ENCODE measurements at places on chromosomes 6 and 20.
A peak's percentile ranks its signal among the peaks of the same experiment; 100 is the strongest.

DNA sequence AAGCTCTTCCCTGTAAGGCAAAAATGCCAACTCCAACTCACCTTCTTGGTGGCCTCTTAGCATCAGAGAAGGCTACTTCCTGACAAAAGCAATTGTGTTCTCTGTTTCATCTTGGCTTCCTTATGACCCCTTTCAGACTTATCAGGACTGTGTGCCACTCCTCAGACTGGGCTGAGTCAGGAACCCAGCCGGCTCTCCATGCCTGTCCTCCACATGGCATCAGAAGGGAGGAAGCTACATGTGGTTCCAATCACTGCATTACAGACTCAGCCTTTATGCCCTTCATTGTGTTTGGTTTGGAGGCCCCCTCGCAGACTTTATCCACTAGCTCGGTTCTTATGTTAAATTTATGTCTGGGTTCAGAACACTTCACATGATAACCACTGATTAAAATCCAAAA is 142.5 kb downstream of the SLC24A3 start:
- no peak for DNase-seq

- no peak for DNase-seq
Observed at GRCh38 chr6:160756021-160756420, 54.0 kb downstream of the PLG start.

GRCh38 chr6:131980791-131981623 is 29.8 kb upstream of the CCN2 start:
- DNase-seq: peak; percentile 72

DNA sequence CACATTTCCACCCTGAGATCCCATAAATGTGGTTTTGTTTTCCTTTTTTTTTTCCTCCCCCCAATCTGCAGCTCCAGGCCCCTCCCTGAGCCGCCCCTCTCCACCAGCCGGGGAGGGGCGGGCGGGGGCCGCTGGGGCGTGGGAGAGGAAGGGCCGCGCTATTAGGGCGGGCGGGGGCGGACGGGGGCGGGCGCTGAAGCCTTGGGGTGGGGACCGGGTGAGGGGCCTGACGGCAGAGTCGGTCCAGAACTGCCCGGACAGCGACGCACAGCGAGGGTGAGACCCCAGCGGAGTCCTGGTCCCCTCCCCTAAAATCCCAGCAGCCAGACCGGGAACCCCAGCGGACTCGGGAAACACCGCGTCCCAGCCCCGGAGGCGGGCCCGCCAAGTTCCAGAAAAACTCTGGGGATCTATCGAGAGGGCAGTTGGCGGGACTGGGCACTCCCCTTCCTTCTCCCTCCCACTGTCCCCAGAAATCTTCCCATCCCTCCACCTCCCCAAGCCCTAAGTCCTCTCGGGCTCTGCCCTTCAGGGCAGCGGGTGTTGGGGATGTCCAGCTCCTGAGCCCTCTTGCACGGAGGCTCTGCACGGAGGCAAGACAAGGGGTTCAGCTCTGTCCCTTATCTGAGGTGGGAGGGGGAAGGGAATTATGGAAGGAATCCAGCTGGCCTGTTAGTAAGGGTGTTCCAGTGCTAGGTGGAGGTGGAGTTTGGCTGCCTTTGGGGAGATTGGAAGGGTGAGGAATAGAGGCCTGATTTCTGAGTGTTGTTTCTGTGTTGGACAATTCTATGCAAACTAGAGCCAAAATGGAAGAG is at the start of gene PRICKLE4:
Gene PRICKLE4 (plus strand): TSS at position 232 of the 815 bp plus-strand sequence. CDS start 2,692 bp downstream, outside the sequence.
- DNase-seq: no peak

DNA sequence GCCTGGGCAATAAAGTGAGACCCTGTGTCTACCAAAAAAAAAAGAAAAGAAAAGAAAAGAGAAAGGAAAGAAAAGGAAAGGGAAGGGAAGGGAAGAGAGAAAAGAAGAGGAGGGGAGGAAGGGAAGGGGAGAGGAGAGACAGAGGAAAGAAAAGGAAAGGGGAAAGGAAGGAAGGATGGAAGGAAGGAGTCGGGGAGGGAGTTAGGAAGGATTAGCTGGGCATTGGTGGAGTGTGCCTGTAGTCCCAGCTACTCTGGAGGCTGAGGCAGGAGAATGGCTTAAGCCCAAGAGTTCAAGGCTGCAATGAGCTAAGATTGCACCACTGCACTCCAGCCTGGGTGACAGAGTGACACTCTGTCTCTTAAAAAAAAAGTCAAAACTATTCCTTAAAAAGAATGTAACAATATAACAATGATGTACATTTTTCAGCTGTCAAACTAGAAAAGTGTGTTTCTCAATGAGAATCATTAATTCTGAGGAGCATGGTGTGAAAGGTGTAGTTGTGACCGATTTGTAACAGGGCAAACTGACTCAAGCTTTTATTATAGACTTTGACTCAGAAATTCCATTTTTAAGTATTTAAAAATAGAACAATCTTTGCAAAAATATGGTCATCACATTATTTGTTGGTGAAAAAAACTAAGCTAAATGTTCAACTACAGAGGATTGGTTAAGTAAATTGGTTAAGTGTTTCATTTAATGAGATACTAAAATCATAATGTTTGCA is 14.7 kb downstream of the SNRPB start:
- DNase-seq: no peak

DNA sequence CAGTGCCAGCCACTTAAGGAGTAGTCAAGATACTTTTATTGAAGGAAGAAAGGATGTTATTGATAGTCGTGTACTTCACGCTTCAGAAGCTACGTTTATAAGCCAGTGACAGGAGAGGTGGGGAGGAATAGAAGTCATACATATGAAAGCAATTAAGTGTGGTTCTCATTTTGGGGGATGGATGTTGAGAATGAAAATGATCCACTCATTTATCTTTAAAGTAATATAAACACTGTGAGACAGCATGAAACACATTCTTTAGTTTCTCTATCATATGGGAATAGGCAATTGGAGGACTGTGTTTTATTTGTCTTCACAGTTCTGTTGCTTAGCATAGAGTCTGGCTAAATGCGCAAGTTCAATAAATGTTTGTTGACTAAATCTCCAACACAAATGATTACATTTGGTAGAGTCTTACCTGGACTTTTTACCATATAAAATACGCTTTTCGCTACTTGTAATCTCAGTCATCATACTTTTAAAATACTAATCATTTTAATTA is 35.2 kb downstream of the AK9 start:
- no peak for DNase-seq

GRCh38 chr20:64131406-64131805 is 24.0 kb upstream of the NPBWR2 start:
- DNase-seq: no peak

- DNase-seq: no peak
Observed at GRCh38 chr6:17621003-17621402, 20.9 kb downstream of the FAM8A1 start.

- DNase-seq: no peak
Observed at GRCh38 chr6:38245295-38245694, 394.4 kb downstream of the BTBD9 start.

- DNase-seq: no peak
Observed at GRCh38 chr20:48898896-48899530, 22.5 kb upstream of the ARFGEF2 start.

DNA sequence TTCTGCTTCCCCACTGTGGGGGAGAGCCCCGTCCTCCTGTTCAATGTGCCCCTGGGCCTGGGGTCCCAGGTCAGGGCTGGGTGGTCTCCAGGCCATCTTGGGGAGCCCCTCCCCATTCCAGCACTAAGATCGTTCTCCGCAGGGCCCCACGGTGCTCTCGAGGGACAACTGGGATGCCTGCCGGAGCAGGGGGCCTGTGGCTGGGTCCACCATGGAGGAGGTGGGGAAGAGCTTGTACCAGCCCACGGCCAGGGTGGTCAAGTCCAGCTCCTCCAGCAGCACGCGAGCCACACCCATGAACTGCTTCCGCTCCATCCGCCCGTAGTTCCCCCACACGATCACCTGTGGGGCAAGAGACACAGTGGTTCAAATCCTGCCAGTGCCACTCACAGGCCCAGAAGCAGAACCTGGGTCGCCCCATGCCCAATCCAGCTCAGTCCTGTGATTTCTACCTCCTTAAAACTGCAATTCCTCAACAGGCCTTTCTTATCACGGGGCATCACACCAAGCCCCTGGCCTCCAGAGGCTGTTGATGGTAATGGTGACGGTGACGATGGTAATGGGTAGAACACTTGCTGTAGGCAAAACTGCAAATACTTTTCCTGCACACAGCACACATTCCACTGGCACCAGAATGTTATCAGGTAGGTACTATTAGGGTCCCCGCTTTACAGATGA is 10.5 kb downstream of the KCNK15 start:
- DNase-seq: no peak

DNA sequence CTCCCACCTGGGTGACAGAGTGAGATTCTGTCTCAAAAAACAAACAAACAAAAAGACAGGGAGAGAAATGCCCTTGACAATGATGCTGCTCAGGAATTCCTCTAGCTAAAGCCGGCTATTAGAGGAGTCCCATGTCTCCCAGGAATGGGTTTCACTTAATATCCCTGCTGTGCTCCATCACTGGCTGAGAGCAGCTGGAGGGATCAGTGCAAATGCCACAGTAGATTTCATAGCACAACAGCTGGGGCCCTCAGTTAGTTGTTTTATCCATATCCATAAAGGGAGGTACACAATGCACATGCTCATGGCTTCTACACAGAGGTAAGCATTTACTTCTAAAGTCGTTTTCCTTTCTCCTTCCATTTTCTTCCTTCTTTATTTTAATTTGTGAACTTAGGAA is 742.0 kb upstream of the POU3F2 start:
- DNase-seq: no peak

- DNase-seq: no peak
Observed at GRCh38 chr6:87784690-87785089, 82.7 kb upstream of the AKIRIN2 start.

- no peak for DNase-seq
Observed at GRCh38 chr6:35068206-35068605, 72.9 kb downstream of the TCP11 start.

- no peak for DNase-seq
Observed at GRCh38 chr6:167737205-167737830, 89.4 kb upstream of the AFDN start.

- DNase-seq: no peak
Observed at GRCh38 chr20:48234951-48235350, 449.7 kb upstream of the SULF2 start.

DNA sequence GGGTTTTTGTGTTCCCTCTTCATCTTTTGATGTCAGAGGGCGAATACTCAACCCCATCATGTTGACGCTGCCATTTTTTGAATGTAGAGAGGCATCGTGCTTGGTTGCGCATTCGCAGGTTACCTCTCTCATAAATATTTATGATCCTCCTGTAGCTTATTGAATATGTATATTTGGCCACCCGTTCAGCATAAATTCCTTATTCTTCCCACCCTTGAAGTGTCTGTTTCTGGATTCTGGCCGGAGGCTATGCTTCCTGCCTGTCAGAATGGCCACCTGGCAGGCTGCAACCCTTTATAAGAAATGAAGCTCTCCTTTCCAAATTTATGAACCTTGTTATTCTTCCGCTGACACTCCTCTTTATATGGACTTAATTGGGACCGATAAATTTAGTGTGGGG is 40.9 kb downstream of the FAM50B start:
- DNase-seq: no peak

- no peak for DNase-seq
Observed at GRCh38 chr6:121549736-121550135, 114.3 kb downstream of the GJA1 start.

GRCh38 chr6:125944434-125944816 is 12.1 kb upstream of the HINT3 start:
- DNase-seq: peak; percentile 97

GRCh38 chr6:34891296-34891695 is 2.2 kb downstream of the ANKS1A start:
- no peak for DNase-seq

GRCh38 chr20:38225900-38226263 is 34.7 kb downstream of the KIAA1755 start:
- no peak for DNase-seq

- DNase-seq: peak; percentile 88
Observed at GRCh38 chr6:3281631-3282475, 23.1 kb downstream of the PSMG4 start.

DNA sequence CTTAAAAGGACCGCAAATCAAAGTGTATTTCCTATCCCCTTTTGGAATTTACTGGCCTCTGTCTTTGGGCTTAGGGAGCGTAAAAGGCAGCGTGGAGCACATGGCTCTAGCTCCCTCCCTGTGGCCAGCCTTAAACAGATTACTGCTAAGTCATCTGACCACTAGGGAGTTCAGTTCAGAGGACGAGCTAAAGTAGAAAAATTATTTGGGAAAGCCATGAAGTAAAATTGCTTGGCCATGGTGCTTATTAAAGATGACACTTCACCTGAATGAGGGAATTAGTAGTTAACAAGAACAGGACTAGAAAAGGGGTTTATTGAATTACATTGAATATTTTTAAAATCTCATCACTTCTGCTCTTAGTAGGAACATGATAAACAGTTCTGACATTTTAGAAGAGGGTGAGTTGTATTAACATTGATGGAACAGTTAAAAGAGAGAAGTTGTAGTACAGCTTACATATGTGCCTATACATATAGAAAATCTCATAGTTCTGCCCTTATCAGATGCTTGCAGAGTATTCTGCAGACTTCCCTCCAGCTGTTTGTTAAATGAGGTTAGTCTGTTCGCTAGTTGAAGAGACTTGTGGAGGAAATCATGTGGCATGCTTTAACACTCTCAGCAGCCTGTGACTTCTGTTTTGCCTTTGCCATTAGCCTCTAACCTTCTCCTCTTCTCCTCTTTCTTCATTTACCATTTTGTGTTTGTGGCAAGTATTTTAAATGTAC is 31.2 kb upstream of the MAPK13 start:
- DNase-seq: no peak

DNA sequence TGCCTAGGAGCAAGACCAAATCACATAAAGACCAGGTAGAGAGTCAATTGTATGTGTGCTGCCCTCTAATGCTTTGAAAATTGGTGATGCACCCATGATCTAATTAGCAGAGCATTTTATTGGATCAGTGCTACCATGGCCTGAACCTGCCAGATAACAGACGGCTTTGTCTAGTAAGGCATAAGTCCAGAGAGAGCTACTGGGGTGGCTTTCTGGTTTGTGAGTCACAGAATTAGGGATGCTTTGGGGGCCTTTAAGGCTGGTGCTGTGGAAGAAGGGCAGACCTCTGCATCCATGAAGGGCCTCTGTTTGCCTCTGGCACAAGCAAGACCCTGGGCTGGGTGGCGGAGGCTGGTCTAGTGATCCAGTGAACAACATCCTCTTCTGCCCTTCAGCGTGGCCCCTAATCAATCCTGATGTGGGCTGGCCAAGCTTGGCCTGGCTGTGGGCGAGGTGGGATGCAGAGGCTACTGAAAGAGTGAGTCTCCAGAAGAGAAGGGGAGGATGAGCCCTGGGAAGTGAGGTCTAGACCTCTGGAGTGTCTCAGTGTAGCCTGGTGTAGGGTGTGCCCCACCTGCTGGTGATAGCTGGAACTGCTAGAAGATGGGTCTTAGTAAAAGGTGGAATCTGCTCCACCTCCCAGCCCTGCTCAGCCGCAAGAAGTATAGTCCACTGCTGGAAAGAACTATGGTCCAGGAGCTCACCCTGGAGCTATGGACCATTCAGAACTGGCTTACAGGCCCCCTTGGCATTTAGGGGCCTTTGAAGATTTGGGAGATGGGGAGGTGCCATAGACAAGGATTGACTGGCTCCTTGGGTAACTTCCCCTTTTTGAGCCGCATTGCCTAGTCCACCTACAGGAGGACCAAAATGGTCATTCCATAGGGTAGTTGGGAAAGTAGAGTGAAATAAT is 36.7 kb upstream of the AAR2 start:
- DNase-seq: peak; percentile 77
